ENCODE measurements at places on chromosomes 6 and 20. TPM values are rescaled to one million over a fixed set of nuclear protein-coding genes. Genes with fewer than 3 reads are reported as not detected.

Gene TRIM31
- 13.8 TPM for polyA plus RNA-seq

Gene SIRPB2
- 4.1 TPM for polyA plus RNA-seq

Gene MUC22
- not detected for polyA plus RNA-seq

GRCh38 chr20:56974499-56975250, 291.8 kb downstream of the BMP7 start:
- DNase-seq: no peak

Gene LY6G6C
- polyA plus RNA-seq: not detected

DNA sequence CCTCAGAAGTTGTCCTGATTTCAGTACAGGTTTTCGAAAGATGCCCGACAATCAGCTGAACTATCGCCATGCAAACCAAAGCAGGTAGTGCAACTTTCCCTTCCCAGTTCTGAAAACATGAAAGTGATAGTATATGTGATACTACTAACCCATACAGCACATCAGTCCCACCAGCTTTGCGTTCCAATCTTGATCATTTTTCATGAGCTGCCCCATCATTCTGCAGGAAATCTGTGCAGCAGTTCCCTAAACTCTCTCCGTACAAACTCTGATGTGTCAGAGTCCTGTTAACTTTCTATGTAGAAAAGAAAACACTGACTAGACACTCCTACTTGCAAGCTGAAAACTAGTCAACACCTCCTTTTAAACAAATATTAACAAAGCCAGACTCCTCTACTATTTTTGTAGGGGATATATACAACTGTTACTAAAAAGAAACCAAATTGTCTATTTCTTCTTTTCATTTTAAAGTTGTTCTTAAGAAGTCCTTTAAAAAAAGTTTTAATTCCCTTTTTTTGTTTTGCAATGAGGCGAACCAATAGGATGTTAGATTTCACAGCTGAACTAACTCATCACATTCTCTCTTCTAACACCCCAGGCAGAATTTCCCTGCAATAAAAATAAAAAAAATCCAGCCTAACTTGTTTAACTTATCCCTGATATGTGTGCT, 99.6 kb upstream of the DST start:
- no peak for DNase-seq

GRCh38 chr6:72728706-72729343, 107.0 kb downstream of the KCNQ5 start:
- DNase-seq: no peak

Gene ZC3H12D
- 1.9 TPM for polyA plus RNA-seq

- no peak for DNase-seq
Measured at GRCh38 chr6:136809091-136809860, 13.1 kb upstream of the PEX7 start.

- peak; percentile 76 for DNase-seq
Measured at GRCh38 chr6:90098001-90098531, 198.6 kb downstream of the BACH2 start.

- no peak for DNase-seq
Measured at GRCh38 chr6:143151381-143151780, 90.7 kb downstream of the AIG1 start.

Gene WFDC12
- not detected for polyA plus RNA-seq

- DNase-seq: no peak
Measured at GRCh38 chr20:60713396-60713795, 538.7 kb upstream of the CDH4 start.

DNA sequence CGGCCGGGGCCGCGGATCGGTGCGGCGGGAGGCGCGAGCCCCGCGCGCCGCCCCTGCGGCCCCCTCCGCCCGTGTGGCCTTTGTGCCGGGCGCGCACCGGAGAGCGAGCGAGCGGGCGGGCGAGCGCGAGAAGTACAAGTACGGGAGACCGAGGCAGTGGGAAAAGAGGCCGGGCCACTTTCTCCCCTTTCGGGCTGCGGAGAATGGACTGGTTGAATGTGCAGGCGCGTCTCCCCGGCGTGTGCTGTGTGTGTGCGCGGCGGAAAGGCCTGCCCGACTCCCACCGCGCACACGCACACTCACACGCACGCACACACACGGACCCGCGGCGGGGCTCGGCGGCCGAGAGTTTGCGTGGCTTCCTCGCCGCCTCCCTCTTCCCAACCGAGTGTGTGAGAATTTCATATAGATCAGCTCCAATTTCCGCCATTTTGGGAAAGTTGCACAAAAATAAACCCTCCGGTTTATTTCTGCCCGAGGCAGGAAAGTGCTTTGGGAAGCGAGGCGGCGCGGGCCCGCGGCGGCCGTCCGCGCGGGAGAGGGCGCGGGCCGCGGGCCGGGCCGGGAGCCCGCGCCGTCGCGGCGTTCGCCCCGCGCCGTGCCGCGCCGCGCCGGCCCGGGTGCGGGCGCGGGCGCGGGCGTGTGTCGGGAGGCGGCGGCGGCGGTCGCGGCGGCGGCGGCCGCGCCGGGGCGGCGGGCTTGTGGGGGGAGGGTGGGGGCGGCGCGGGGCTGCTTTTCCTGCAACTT, 1.1 kb downstream of the L3MBTL3 start:
- peak; percentile 55 for DNase-seq

Gene PGC
- polyA plus RNA-seq: 2.5 TPM

Gene PI16
- 4.4 TPM for polyA plus RNA-seq

Gene HLA-DQB1
- 10.8 TPM for polyA plus RNA-seq

Gene PCMT1
- 72.1 TPM for polyA plus RNA-seq

- no peak for DNase-seq
Measured at GRCh38 chr6:163600331-163600730, 185.8 kb downstream of the QKI start.

DNA sequence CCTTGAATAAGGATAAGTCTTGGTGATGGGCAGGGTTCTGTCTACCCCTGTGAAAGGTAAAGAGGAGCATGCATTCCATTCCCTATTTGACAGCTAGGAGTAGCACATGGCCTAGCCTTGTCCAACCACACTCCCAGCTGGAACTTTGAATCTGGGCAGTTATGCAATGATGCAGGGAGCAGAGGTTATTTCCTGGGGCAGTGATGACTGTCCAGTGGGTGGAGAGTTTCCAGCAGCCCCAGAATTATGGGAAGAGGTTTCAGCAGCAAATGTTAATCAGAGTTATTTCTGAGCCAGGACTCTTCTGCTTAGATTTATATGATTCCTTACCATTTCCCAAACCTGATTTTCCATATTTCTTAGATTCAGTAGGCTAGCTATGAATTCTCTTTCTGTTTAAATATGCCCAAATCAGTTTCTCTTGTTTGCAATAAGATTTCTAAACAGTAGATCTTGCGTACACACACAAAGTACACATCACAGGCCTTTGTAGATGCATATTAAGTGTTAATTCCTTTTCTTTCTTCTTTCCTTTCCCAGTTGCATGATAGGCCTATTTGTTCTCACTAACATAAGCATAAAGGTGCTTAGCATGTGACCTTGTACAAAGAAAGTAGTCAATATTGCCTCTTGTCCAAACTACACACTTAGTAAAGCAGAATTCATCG, 17.3 kb upstream of the TXLNB start:
- DNase-seq: no peak

- no peak for DNase-seq
Measured at GRCh38 chr6:161922631-161923119, 648.8 kb upstream of the AGPAT4 start.

Gene LRRC73
- 0.50 TPM for polyA plus RNA-seq

DNA sequence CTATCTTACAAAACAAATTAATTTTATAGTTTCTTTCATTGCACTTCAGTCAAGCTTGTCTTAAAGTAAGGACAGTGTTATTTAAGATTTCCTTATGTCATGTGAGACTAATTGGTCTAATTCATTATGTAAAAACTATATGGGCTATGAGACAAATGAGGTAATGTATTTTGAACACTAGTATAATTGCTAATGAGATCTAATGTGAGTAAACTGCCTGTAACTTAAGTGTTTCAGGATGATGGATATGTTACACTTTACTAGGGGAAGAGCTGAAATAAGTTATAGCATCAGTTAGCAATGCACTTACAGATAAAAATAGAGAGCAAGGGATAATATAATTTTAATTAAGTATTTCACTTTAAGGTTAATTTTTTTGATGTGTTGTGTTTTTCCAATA, 386.3 kb upstream of the MAP3K7 start:
- DNase-seq: no peak

DNA sequence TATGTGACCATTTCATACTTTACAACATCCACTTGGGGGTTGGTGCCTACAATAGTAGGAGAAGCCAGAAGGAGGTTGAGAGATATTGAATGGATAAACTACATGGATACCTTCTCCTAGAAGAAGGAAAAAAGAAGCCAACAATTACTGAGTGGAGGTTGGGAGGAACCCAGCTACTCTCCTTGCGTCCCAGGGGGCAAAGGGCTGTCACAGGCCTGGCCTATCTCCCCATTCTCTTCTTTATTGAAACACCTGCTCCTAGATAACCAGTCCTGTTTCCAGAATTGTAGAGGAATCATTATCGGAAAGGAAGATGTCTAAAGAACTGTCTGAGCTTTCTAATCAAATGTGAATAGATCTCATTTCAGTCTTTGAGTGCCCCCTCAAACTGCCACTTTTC, 115.1 kb downstream of the MAP7 start:
- no peak for DNase-seq

GRCh38 chr6:11270030-11271027, 37.9 kb upstream of the NEDD9 start:
- DNase-seq: no peak

Gene SHLD1
- 2.3 TPM for polyA plus RNA-seq

Gene SRMS
- polyA plus RNA-seq: not detected

DNA sequence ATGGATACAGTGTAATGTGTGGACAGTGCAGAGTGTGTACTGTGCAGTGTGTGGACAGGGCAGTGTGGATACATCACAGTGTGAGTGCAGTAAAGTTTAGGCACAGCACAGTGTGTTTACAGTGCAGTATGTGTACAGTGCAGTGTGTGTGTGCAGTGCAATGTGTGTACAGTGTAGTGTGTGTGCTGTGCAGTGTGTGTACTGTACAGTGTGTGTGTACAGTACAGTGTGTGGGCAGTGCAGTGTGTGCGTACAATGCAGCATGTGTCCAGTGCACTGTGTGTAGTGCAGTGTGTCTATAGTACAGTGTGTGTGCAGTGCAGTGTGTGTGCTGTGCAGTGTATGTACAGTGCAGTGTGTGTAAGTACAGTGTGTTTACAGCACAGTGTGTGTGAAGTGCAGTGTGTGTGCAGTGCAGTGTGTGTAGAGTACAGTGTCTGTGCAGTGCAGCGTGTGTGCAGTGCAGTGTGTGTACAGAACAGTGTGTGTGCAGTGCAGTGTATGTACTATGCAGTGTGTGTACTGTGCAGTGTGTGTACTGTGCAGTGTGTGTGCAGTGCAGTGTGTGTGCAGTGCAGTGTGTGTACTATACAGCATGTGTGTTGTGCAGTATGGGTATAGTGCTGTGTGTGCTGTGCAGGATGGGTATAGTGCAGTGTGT, 385.2 kb downstream of the KIF16B start:
- no peak for DNase-seq

GRCh38 chr20:15925376-15925775, 647.9 kb downstream of the KIF16B start:
- no peak for DNase-seq

Gene ZNFX1
- polyA plus RNA-seq: 10.4 TPM

- DNase-seq: no peak
Measured at GRCh38 chr20:43972692-43973091, 58.0 kb downstream of the TOX2 start.

- DNase-seq: no peak
Measured at GRCh38 chr6:41715795-41716515, 19.5 kb downstream of the TFEB start.

DNA sequence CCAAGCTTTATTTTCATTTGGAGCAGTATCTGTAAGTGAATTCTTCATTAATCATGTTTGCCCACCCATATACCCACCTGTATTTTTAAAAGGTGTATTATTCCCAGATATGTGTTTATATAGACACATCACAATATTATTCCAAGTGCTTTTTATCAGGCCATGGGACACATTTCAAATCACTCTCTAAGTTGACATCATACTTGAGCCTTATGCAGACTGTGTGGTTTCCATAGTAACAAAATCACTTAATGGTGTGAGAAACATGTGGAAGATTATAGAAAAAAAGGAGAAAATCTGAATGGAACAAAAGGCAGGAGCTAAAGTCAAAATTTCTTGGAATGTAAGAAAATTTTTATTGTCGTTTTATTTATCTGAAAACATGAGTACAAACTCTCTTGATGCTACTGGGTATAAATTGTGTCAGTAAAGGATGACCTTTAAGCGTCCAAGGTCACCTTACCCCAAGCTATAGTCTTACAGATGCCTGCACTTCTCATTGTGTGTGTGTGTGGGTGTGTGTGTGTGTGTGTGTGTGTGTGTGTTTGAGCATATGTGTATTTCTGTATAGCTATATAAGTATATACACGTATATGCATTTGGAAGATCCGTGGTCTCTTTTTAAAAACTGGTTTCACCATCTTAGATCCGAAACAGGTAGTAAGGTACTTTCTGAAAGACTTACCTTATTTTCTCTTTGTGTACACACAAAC, 79.8 kb upstream of the CCN6 start:
- no peak for DNase-seq

Gene AK9
- 2.7 TPM for polyA plus RNA-seq

GRCh38 chr6:29537714-29538403, 21.7 kb downstream of the UBD start:
- DNase-seq: no peak

Gene CD93
- polyA plus RNA-seq: 5.7 TPM

DNA sequence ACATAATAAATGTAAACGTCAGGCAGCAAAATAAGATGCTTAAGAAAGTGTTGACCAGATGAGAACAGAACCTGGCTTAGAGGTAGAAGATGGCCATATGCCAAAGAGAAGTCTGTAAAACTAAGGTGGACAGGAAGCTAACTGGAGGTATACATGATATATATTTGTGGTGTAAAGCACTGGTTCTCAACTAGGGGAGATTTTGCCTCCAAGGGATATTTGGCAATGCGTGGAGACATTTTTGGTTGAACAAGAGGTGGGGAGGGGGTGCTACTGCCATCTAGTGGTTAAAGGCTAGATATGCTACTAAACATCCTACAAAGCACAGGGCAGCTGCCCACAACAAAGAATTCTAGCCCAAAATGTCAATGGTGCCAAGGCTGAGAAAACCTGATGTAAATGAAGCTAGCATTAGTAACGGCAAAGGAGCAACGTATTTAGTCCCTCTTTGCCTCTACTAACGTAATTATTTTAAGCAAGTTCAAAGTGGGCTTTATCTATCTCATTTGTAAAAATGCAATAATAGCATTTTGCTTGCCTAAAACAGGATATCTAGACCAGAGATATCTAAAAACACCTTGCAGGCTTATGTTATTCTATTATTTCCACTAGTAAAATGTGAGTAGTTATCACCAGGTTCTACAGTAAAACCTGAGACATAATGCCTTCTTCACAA, 182.6 kb downstream of the RNGTT start:
- no peak for DNase-seq

DNA sequence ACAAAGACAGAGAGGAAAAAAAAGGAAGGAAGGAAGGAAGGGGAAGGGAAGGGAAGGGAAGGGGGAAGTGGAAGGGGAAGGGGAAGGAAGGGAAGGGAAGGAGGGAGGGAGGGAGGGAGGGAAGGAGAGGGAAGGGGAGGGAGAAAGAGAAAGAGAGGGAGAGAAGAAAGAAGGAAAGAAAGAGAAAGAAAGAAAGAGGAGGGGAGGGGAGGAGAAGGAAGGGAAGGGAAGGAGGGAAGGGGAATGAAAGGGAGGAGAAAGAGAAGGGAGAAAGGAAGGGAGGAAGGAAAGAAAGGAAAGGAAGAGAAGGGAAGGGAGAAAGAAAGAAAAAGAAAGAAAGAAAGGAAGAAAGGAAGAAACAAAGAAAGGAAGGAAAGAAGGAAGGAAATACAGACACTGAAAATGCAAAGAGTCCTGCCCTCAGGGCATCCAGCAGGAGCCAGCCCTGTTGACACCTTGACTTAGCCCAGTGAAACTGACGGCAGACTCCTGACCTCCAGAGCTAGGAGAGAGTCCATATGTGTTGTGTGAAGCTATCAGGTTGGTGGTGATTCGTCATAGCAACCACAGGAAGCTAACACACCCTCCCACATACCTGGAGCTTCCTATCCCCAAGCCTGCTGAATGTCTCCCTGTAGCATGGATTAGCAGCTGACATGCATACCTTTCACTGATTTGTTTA, 58.7 kb upstream of the SULF2 start:
- DNase-seq: peak; percentile 4

Gene EPHA7
- polyA plus RNA-seq: not detected
